ENCODE measurements at places on chromosomes 3 and 15. TPM values are rescaled to one million over a fixed set of nuclear protein-coding genes. Genes with fewer than 3 reads are reported as not detected.

- DNase-seq, result no peak
These were observed 619.1 kb upstream of the BCHE start for GRCh38 chr3:166456286-166456685.

DNA sequence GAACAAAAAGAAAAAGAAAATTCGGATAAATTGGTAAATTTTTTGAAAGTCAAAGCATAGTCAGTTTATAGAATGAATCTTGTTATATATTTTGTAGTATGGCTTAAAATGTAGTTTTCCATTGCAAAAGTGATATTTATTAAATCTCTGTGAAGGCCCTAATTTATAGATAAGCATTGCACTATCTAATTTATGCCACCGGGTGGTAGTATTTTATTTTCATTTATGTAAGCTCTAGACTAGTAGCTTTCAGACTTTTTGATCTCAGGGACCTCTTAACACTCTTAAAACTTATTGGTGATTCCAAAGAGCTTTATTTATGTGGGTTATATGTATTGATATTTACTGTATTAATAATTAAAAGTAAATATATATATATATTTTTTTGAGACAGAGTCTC, 133.9 kb upstream of the LRRFIP2 start:
- no peak for DNase-seq

- no peak for DNase-seq
These were observed 42.9 kb downstream of the CHDH start for GRCh38 chr3:53803124-53803815.

GRCh38 chr3:138036572-138036971, 26.6 kb downstream of the CLDN18 start:
- DNase-seq, result no peak

DNA sequence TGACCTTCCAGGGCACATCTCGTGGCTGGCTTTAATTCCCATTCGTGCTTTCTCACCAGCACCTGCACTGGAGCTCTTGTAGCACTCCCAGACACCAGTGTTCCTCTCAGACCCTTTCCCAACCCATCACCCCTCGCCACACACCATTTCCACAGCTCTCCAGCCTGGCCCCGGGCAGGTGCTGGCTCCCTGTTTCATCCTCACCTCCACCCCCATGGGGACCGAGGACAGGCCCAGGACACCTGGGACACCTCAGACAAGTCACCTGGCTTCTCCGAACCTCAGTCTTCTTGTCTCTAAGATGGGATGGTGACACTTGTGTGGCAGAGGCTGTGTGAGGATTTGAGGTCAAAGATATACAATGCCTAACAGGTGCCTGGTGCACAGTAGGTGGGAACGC, 27.4 kb upstream of the GP9 start:
- no peak for DNase-seq

DNA sequence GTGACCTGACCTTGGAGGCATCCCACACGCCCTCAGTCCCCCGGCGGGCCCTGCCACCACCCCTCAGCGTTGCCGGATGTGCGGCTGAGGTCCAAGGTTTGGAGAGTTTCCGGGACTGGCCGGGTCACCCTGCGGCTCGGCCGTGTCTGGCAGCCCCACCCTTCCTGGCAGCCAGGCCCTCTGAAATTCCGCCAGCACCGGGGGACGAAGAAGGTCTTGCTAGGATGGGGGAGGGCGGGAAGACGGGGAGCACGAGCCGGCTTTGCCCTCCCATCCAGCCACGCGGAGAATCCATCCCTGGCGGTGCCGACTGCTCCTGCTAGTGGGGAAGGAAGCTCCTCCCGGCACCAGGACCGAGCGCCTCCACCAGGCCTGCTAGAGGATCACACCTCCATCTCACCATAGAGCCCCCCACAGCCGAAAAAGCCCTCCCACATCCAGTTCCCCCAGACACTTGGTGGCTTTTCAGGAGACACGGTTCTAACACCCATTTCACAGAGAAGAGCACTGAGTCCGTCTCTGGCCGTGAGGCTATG, 81.5 kb downstream of the CPN2 start:
- peak; percentile 21 for DNase-seq

The TSC22D2 gene
- total RNA-seq, result 13.0 TPM

- no peak for DNase-seq
These were observed 14.0 kb upstream of the LARP6 start for GRCh38 chr15:70867911-70868467.
